Stimulated activated CD4-positive, alpha-beta T cell treated with anti-CD3 and anti-CD28 coated beads, Interleukin-15, amount 100 ng/mL, for 48 hours (primary cell): ENCODE measurements at places on chromosomes 6 and 20.

DNA sequence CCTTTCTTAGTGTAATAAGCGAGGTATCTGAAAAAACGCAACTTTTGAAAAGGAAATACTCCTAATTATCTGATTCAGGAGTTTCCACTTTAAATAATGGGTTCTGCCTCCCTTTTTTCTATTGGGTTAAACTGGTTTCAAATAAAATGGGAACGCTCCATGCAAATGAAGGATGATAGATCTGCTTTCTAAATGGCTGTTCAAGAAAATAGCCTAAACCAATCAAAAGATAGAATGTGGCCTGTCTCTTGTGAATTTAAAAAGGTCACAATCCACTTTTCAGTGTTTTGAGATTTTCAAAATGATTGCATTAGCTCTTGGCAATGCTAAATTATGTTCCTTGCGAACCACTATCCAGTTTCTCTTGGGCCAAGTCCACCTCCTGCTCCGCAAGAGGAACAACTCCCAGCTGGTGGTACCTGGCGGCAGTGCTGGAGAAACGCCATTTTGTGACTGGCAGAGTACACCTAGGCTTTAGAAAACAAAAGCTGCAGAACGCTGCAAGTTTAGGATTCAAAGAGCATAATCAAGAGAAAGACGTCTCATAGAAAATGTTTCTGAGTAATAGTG, 56.7 kb downstream of the TRIM38 start:
- no peak for DNase-seq

DNA sequence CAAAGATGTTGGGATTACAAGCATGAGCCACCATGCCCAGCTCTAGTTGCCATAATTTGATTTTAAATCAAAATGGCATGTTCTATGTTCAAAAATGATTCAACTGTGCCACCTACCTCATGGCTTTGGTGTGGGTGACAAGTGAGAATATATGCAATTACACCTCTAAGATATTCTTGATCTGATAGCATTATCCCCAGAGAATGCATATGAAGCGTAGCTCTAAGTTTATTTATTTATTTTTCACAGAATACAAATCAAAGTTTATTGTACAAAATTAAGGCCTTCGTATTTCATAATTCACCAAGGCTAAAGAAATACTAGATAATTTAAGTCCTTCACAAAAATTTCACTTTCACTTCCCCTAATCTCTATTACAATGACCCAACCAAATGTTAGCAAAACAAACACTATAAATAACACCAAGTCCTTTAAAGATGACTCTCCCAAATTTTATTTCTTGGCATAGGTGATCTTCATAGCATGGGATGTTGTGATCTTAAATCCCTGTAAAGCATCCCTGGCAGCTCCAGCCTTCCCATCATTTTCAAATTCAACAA, 205.9 kb upstream of the TAB2 start:
- DNase-seq: no peak

- DNase-seq: no peak
Observed at GRCh38 chr6:21887231-21888185, 294.0 kb downstream of the SOX4 start.

- DNase-seq: peak; percentile 44
Observed at GRCh38 chr6:33014841-33015634, 5.6 kb upstream of the HLA-DOA start.

GRCh38 chr6:111829998-111830397, 43.3 kb downstream of the FYN start:
- DNase-seq: no peak

GRCh38 chr20:20369250-20370093, 1.6 kb downstream of the INSM1 start:
- DNase-seq: no peak

- no peak for DNase-seq
Observed at GRCh38 chr6:148999929-149000468, 253.2 kb downstream of the UST start.

GRCh38 chr20:36355469-36356171, 49.5 kb downstream of the DLGAP4 start:
- DNase-seq: no peak

- DNase-seq: peak; percentile 4
Observed at GRCh38 chr6:8131265-8131897, 29.0 kb upstream of the EEF1E1 start.

GRCh38 chr6:169454204-169454871, 200.7 kb upstream of the THBS2 start:
- no peak for DNase-seq
